ENCODE measurements at places on chromosomes 7 and 10.

GRCh38 chr10:116768786-116769185 lies 26.4 kb upstream of the HSPA12A start:
- no peak for DNase-seq

- DNase-seq, result no peak
Observed at GRCh38 chr7:76371396-76371795, 12.6 kb upstream of the YWHAG start.

DNA sequence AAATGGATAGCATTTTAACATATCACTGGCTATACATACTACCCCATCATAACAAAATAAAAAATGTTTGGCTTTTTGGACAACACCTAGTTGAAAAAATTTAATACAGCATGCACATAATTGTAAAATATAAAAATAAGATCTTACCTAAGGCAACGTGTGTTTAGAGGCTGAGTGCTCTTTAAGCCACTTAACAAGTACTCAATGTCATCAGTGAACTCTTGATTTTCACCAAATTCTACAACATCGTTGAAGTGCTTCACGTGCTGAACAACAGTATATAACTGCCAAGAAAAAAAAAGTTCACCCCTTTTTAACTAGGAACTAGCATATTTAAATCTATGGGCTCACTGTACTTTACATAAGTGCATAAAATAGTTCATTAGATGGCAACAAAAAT lies 49.5 kb downstream of the WAPL start:
- DNase-seq, result no peak

DNA sequence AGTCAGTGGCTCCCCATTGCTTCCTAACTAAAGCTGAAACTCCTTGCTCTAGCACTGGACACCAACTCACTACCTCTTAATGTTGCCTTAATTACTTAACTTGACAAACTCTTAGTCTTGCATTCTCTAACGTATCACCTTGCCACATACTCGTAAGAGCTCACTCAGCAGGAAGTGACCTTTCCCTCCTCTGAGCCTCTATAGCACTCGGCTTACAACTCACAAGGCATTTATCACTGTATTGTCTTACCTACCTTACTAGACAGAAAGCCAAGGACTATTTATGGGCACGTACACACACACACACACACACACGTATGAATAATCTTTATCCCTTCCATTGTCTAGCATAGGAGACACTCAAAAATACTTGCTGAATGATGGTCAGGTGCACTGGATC lies 21.2 kb downstream of the CEP41 start:
- DNase-seq, result no peak

- no peak for DNase-seq
Observed at GRCh38 chr10:49287689-49288340, 11.2 kb upstream of the C10orf71 start.

DNA sequence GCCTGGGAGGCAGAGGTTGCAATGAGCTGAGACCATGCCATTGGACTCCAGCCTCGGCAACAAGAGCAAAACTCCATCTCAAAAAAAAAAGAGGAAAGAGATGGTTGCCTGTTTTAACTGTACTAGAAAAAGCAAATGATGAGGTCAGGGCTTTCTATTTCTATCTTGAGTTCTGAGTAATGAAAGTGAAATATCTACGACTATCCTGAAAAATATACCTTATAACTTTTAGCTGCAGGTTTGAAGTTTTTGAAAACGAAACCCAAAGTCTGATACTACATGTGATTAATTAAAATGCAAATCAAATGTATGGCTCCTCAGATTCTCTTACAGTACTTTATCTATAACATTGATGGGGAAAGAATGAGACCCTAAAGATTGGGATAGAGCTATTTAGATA lies 636.2 kb upstream of the LRRN3 start:
- no peak for DNase-seq

DNA sequence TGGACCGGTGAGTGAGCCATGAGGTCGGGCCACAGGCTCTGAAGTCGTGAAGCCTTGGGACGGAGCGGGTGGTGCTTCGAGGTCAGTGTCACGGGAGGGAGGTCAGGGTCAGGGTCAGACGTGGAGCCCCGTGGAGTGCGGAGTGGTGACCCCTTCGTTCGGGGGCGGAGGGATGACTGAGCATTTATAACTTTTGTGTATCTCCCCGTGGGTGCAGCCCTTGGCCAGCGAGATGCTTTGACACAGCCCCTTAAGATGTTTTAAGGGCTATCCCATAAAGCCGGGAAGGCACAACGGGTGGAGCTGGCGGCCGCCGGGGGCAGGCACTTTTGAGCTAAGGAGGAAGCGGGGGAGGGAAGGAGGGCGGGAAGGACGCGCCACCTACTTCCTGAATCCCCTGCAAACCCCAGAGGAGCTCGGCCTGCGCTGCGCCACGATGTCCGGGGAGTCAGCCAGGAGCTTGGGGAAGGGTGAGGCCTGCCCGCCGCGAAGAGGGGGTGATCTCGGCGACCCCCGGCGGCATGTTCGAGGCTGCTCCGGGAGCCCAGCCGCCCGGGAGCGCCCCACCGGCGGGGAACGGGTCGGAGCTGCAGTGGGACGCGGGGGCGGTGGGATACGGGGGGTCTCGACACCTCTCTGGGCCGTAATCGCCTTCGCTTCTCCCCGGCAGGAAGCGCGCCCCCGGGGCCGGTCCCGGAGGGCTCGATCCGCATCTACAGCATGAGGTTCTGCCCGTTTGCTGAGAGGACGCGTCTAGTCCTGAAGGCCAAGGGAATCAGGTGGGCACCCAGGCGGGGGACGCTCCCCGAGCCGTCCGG lies at the start of gene GSTO1:
Gene GSTO1, plus strand, starts transcription at position 400 of the 818 bp plus-strand sequence. Its CDS starts 37 bp downstream, at position 437.
- peak; percentile 71 for DNase-seq

DNA sequence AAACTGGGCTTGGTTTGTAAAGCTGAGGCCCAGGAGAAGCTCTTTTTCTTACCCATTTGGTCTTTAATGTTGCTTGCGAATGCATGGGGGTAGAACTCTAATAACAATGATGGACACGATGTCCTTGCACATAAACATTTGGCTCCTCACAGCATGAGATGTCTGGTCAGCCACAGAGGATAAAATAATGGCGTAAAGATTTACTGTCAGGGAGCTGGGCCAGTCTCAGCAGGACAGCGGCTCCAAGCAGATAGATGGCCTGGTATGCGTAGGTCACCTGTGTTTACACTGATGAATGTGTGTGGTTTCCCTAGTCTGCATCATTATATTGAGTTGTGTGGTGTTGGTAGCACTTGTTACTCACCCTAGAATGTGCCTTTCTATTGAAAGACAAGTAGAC lies 537.4 kb downstream of the CNTNAP2 start:
- no peak for DNase-seq

- no peak for DNase-seq
Observed at GRCh38 chr10:79203833-79204232, 135.1 kb downstream of the ZMIZ1 start.

GRCh38 chr10:100325158-100325557 lies 4.9 kb downstream of the PKD2L1 start:
- no peak for DNase-seq

- DNase-seq, result no peak
Observed at GRCh38 chr10:30847642-30848041, 184.0 kb downstream of the ZNF438 start.

DNA sequence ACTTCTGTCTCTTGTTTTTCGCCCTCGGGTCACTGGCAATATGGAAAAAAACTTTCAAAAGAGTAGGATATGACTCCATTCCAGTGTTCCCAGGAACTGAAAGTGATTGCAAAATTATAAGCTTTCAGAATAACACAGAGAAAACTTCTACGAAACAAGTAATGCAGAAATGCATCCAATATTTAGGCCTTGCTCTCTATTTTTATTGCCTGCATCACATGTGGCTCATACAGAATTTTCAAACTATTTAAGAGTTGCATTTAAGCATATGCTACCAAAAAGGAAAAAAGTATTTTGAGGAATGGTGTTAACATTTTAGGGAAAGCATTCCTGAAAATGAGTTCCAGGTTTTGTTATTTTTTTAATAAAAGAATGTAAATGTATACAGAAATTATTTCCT lies 228.0 kb downstream of the CACNB2 start:
- DNase-seq, result no peak

GRCh38 chr7:95501261-95501832 lies 15.6 kb downstream of the ASB4 start:
- DNase-seq, result peak; percentile 7

GRCh38 chr7:128265906-128266300 lies 24.8 kb downstream of the LEP start:
- DNase-seq, result no peak

GRCh38 chr7:87067788-87068187 lies 8.3 kb upstream of the ELAPOR2 start:
- DNase-seq, result no peak

- no peak for DNase-seq
Observed at GRCh38 chr10:88012641-88013040, 149.2 kb downstream of the PTEN start.

DNA sequence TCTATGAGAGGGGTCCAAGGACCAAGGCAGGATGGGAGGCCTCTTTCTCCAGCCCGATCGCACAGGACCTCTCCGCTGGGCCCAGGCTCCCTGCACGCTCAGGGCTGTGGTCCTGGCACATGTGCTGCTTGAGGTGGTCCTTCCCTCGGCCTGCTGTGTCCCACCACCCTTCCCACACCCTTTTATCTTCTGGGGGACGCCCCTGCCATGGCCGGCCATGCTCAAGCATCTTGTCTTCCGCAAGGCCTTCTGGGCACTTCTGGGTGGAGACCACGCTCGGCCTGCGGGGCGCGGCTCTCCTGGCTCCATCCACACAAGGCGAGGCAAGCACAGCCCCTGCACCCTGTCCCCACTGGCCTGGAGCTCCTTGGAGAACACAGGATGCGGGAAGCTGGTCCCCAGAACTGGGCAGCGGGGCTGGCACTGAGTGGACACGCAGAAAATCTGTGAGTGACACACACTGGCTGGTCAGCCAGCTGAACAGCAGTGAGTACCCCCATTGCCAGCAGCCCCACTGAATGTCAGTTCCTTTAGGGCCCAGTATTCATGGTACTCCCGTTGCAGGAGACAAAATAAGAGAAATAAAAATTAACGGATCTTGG lies 115.9 kb downstream of the TCERG1L start:
- no peak for DNase-seq

- no peak for DNase-seq
Observed at GRCh38 chr10:122257041-122257440, 14.1 kb upstream of the BTBD16 start.

DNA sequence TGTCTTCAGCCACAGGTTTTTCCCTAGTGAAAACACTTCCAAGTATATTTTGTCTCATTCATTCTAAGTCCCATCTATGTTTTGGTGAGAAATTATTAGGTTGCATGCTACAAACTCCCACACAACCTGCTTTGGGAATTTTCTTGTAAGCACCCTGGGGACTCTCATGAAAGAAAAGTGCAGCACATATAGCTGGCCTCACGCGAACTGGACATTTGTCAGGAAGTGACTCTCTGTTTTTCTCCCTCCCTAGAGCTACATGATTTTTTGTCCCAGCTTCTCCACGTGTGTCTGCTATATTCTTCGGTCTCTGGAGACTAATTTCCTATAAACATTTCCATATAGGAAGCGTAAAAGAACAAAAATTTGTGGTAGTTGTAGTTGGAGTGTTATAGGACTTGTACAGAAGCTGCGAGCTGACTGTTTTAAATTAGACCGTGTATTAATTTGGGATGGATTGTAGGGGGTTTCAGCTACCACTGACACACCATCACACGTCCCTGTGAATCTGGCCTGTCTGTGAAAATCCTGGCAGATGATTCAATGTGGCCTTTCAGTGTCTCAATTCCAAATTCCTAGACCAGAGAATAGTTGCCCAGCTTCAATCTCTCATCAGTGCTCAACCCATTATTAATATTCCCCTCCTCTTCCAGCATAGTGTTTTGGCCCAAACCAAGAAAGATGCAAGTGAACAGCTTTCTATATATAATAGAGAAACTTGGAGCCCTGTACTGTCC lies 40.2 kb downstream of the ARL4A start:
- no peak for DNase-seq

DNA sequence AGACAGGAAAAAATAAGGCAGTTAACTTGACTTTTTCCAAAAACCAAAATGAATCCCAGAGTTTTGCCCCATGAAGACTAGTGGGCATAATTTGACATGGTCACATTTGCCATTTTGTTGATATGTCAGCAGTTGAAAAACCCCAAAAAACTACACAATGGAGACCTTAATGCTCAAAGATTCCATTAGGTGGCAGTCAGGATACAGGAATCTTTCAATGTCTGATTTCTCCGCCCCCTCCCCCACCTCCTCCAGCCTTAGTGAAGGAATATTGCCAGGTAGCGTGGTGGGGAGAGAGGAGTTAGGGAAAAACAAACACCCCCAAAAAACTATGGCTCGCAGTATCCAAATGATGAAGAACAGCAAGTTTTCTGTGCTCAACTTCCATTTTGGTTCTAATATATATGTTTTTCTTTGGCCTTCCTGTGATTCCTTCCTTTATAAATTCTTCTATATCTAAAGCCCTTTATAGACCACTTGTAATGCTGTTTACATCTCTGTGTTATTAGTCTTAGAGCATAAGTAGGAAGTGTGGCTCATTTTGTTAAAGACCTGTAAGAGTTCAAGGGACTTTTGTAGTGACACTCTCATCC lies 6.7 kb upstream of the SMNDC1 start:
- DNase-seq, result peak; percentile 45

DNA sequence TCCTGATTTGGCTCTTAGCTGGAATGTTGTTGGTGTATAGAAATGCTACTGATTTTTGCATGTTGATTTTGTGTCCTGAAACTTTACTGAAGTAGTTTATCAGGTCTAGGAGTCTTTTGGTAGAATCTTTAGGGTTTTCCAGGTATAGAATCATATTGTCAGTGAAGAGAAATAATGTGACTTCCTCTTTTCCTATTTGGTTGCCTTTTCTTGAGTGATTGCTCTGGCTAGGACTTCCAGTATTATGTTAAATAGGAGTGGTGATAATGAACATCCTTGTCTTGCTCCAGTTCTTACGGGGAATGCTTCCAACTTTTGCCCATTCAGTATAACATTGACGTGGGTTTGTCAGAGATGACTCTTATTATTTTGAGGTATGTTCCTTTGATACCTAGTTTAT lies 52.0 kb downstream of the ZNF783 start:
- no peak for DNase-seq

DNA sequence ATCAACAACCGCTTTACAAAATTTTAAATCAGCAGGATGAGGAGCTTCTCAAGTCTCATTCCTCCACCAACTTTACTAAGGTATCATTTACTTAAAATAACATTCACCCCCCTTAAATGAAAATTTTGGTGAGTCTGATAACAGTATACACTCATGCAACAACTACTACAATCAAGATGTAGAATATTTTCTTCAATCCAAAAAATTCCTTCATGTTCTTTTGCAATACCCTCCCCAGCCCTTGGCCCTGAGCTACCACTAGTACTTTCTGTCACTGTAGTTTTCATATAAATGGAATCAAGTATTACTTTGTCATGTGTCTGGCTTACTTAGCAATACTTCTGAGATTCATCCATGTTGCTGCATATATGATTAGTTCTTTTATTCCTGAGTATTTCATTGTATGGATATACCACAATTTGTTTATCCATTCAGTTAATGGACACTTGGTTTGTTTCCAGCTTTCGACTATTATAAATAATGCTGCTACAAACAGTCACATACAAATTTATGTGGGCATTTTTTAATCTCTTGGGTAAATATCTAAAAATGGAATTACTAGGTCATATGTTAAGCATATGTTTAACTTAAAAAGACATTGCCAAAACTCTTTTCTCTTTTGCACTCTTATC lies 43.0 kb downstream of the NT5C2 start:
- no peak for DNase-seq

GRCh38 chr7:128431221-128431620 lies 21.4 kb upstream of the IMPDH1 start:
- no peak for DNase-seq
